ENCODE measurements at places on chromosomes 16 and 17.

DNA sequence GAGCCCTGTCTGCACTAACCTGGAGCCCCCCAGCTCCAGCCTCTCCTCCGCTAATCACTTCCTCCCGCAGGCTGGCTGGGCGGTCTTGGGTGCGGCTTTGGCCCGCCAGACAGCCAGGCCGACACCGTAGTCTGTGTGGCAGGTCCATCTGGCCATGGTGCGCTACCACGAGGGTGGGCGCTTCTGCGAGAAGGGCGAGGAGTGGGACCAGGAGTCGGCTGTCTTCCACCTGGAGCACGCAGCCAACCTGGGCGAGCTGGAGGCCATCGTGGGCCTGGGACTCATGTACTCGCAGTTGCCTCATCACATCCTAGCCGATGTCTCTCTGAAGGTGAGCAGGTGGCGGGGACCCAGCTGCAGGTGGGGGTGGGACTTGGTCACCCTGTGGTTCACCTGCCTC, 30.7 kb upstream of the POLR3E start:
- no peak for DNase-seq

- DNase-seq = no peak
These were observed 234.6 kb downstream of the CPPED1 start for GRCh38 chr16:12569061-12569460.

DNA sequence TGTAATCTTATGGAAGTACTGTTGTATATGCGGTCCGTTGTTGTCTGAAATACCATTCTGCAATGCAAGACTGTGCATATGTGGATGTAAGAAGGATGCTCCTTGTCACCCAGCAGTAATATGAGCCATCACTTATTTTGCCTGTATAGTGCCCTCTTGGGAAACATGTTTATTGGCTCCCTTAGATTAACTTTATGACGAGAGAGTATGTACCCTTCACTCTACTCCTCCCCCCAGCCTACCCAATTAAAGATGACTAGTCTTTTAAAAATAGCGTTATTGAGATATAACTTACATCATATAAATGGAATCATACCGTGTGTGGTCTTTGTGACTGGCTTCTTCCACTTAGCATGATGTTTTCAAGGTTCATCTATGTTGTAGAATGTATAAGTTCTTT, 33.6 kb downstream of the FTO start:
- no peak for DNase-seq

GRCh38 chr17:7654832-7655540, 4.3 kb downstream of the ATP1B2 start:
- DNase-seq = no peak

DNA sequence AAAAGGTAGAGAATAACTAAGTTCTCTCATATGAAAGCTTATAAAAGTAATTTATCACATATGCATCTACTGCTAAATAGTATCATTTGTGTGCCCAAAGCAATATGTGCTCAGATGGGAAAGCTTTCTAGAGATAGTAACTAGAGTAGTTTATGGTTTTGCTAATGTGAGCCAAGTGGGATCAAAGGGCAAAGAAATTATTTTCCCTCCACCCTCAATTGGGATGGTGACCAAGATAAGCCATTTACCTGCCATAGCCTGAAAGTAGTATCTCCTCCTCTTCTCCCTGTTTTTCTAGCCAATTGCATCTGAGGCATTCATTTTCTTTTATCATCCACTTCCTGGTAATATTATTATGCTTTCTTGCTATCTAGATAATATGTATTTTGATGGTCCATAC, 41.9 kb upstream of the KCNJ16 start:
- no peak for DNase-seq

DNA sequence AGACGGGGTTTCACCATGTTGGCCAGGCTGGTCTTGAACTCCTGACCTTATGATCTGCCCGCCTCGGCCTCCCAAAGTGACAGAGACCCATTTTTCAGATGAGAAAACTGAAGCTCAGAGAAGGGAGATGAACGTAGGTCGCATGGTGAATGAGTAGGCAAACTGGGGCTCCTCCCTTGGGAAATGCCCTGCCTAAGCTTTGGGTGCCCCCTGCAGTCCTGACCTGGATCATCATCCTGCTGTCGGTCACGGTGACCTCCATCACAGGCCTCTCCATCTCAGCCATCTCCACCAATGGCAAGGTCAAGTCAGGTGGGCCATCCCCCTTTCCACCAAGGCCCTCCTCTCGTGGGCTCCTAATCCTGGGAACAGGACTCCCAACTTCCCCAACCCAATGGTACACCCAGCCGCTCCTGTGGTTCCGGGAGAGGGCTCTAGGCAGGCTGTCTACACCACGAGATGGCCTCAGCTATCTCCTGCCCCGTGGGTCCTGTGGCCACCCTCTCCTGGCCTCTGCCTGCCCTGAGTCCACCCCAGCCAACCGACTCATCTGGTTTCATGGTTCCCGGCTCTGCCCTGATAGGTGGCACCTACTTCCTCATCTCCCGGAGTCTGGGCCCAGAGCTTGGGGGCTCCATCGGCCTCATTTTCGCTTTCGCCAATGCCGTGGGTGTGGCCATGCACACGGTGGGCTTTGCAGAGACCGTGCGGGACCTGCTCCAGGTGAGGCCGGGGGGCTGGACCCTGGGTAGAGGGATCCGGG, 4.7 kb downstream of the SLC12A3 start:
- peak; percentile 60 for DNase-seq

- DNase-seq = no peak
These were observed 7.2 kb downstream of the UBFD1 start for GRCh38 chr16:23564575-23565363.

Data from activated CD8-positive, alpha-beta T cell treated with anti-CD3 and anti-CD28 coated beads, Interleukin-2, amount 10 ng/mL, durations not matched to agents 7 days and 5 days (primary cell).